Progenitor cell of endocrine pancreas (in vitro differentiated cells): ENCODE measurements at places on chromosomes 12 and 14. TPM values are rescaled to one million over a fixed set of nuclear protein-coding genes. Genes with fewer than 3 reads are reported as not detected.

RERG gene
- total RNA-seq = 1.8 and 2.2 TPM in 2 replicates

HOXC9 gene
- not detected in 2 replicates for total RNA-seq

DNA sequence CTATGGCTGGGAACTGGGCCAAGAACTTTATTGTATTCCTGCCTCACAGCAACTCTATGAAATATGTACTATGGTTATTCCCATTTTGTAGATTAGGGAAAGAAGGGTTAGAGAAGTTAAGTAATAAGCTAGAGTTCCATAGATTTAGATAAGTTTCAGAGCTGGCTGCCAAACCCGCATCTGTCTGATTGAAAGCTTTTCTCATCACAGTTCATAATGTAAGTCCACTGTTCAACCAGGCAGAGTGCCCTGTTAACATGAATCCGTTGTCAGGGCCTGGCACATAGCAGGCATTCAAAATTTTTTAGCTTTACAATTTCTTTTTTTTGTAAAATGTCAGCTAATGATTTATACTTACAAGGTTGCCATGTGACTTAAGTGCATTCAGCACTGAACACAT, 467.3 kb downstream of the NRXN3 start:
- peaks cover 3% of the 10 kb centered on the region for H3K4me1 ChIP-seq
- no peaks in the 10 kb centered on the region for H3K36me3 ChIP-seq
- DNase-seq = no peak
- no peak overlapping the region for H3K27ac ChIP-seq

- no peak for DNase-seq
- no peak overlapping the region for H3K4me3 ChIP-seq
- no peak overlapping the region for H3K27ac ChIP-seq
- H3K36me3 ChIP-seq = peaks cover 1% of the 10 kb centered on the region
- no peaks in the 10 kb centered on the region for H3K27me3 ChIP-seq
- H3K4me1 ChIP-seq = peaks cover 11% of the 10 kb centered on the region
These were observed 85.7 kb upstream of the LMO3 start for GRCh38 chr12:16691624-16692023.

- no peaks in the 10 kb centered on the region for H3K36me3 ChIP-seq
- no peak overlapping the region for H3K4me3 ChIP-seq
- DNase-seq = no peak
- no peaks in the 10 kb centered on the region for H3K4me1 ChIP-seq
- H3K27ac ChIP-seq = no peak overlapping the region
These were observed 267.3 kb downstream of the BCAT1 start for GRCh38 chr12:24681570-24681969.
